ENCODE measurements at places on chromosomes 13 and 19.

DNA sequence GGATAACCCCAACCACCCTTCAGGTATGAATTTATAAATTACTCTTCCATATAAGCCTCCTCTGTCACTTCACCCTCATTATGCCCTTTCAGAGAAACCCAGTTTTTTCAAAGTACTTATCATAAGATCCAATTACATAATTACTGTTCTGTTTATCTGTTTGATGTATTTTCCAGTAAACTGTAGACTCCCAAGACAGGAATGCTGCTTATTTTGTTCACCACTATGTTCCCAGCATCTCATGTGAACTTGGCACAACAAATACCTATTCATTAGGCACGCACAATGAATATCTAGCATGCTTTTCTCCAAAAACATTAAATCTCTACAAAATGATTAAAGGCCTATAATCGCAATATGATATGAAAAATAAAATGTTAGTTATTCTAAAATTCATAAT, 13.2 kb downstream of the ENOX1 start:
- DNase-seq: no peak

GRCh38 chr13:103734837-103735236, 668.6 kb upstream of the SLC10A2 start:
- no peak for DNase-seq

- DNase-seq: no peak
These were observed 8.1 kb downstream of the RPS9 start for GRCh38 chr19:54208784-54209057.

DNA sequence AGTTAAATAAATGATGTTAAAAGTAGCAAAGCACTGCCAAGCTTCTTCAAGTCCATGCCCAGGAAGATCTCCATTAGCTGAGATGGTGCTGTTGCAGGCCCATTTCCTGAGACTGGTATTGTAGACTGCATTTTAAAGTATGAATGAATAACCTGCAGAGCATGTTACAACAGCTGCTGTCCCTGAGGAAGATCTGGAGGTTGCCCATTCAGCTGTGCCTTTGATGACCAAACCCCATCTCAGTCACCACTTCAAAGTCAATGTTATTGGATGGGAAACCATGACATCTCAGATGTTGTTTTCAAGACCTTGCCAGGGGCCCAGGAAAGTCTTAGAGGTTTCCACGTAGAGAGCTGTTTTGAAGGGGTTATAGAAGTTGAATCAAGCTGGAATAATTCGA, 281.3 kb downstream of the MTUS2 start:
- no peak for DNase-seq
